PC-9 (cell line): ENCODE measurements at places on chromosomes 4 and X. TPM values are rescaled to one million over a fixed set of nuclear protein-coding genes. Genes with fewer than 3 reads are reported as not detected.

The CT45A5 gene
- total RNA-seq = not detected in 2 replicates

The ASB9 gene
- total RNA-seq = 5.7 and 5.8 TPM in 2 replicates

The SPANXB1 gene
- total RNA-seq = 24.3 and 31.4 TPM in 2 replicates

The SPATA4 gene
- total RNA-seq = 0.43 and 1.1 TPM in 2 replicates

The EIF2S3 gene
- 216 and 252 TPM in 2 replicates for total RNA-seq
